Stimulated activated CD8-positive, alpha-beta memory T cell treated with anti-CD3 and anti-CD28 coated beads, Interleukin-4, amount 100 ng/mL, for 1 hour (primary cell): ENCODE measurements at places on chromosomes 2 and 18.

GRCh38 chr2:211331736-211332135, 775.3 kb downstream of the CPS1 start:
- DNase-seq = no peak

- no peak for DNase-seq
These were observed 52.5 kb downstream of the TMEM18 start for GRCh38 chr2:624551-625347.

DNA sequence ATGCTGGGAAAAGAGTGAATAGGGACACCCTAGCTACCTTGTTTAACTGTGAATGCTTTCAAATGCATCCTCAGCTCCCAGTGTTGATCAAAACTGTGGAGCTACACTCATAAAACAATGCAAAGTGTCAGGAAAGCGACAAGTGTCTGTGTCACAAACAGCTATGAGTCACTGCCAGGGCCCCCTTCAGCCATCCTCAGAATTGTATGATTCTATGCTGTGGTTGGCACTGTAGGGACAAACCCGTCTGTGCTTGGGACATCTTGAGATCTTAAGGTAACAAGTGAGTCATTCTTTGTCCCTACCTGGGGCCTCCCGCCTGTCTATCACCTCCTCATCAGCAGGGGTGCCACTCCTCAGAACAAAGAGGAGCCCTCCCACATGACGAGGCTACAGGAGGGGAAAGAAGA, 42.4 kb downstream of the KLF7 start:
- peak; percentile 17 for DNase-seq

GRCh38 chr18:78309307-78309706, 670.3 kb upstream of the SALL3 start:
- no peak for DNase-seq

GRCh38 chr2:188610827-188611226, 319.2 kb downstream of the GULP1 start:
- no peak for DNase-seq

DNA sequence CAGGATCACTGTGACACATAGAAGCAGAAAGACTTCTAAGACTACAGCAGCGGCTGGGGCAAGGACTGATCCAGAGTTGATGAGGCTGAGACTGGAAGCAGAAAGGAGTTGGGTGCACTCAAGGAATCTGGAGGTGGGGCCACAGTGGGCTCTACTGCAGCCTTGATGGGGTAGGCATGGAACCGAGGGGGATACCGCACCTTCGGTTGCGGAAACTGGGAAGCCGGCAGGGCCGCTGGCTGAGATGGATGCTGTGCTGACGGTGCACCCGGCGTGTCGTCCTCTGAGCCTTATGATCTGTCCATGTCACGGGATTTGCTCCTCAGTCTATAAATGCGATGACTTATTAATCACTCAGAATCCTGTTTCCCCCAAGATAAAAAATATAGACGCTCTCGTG, 473.5 kb upstream of the MYT1L start:
- DNase-seq = no peak

GRCh38 chr2:231887756-231888155, 38.4 kb downstream of the NPPC start:
- no peak for DNase-seq

GRCh38 chr18:2485983-2486382, 85.3 kb downstream of the METTL4 start:
- no peak for DNase-seq

- DNase-seq = no peak
These were observed 44.3 kb downstream of the MOB4 start for GRCh38 chr2:197560146-197560665.

DNA sequence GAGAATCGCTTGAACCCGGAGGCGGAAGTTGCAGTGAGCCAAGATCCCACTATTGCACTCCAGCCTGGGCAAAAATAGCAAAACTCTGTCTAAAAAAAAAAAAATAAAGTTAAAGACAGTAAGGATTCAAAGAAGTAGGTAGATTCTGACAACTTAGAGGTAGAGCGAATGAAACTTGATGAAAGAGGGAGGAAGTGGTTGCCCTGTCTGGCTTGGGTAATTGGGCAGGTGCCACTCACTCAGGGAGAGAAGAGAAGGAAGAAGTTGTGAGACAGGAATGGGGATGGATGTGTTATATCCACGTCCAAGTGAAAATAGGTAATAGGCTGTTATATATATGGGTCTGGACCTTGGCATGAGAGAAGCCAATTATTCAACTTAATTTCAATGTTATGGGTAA, 26.3 kb downstream of the NDC80 start:
- DNase-seq = no peak

GRCh38 chr2:226881287-226881686, 45.4 kb downstream of the RHBDD1 start:
- no peak for DNase-seq

DNA sequence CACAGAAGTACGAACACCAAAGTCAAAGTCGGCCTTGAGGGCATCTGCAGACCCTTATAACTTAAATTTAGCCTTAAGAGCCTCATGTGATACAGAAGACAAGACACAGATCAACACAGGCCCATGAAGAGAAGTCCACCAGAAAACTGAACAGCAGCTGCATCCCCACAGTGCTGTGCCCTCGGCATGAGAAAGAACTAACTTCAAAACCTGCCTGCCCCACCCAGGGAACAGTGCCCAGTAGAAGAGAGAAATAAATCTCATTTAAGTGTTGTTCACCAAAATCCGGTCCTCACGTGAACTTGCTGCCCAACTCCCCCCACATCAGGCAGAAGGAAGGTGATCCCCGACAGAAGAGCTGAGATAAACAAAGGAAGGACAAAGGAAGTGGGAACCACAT, 73.7 kb downstream of the PXDN start:
- DNase-seq = no peak

- DNase-seq = no peak
These were observed 60.0 kb downstream of the SLC16A14 start for GRCh38 chr2:230008708-230009066.

- no peak for DNase-seq
These were observed 138.2 kb downstream of the MBD2 start for GRCh38 chr18:54086046-54086802.

DNA sequence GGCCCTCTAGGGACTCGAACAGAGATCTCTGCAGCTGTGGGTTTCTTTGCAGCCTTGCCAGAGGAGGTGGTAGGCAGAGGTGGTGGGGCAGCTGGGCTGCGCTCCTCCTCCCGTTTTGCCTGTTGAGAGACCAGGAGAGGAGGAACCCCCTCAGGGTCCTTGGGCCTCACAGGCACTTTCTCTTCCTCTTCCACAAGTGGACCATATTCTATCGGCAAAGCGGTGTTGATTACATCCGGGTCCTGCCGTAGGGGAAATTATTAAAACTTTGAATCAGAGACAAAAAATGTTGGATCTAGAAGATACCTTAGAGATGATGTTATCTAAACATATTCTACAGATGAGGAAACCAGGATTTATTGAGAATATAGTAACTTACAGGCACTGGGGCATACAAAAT, 78.5 kb downstream of the CLIP4 start:
- DNase-seq = no peak

GRCh38 chr18:78813936-78814710, 165.5 kb upstream of the SALL3 start:
- no peak for DNase-seq

DNA sequence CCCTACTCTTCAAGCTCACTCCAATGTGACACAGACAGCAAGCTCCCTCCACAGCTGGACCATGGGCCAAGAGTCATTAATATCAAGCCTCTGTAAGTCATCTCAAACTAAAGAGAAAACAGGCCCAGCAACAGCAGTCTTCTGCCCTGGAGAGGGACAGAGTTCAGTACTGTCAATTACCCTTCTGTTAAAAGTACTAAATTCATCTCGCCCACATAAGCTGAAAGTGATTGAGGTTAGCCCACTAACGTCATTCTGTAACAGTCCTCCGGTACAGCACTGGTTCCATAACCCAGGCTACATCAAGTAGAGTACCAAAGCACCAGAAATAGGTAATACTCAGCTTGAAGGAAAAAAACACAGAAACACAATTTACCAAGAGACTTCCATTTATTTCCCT, 25.9 kb downstream of the THADA start:
- no peak for DNase-seq

DNA sequence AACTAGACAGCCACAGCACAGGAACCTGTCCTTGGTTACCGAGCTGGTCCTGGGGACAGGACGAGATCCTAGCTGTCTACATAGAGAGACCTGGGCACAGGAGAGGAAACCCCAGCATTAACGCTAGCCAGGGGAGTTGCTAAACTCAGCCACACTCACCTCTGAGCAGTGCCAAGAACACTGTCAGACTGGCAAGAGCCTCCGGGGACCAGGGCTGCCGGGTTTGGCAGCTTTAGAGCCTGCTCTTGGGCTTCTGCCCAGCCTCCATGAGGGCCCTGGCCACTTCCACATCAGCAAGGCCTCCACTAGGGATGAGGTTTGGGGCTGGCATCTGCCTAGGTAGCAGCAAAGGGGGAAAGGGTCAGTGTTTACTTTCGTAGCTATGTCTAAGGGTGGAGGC, 6.7 kb downstream of the TMBIM1 start:
- DNase-seq = no peak

GRCh38 chr18:75290737-75291358, 80.3 kb downstream of the TSHZ1 start:
- DNase-seq = no peak

GRCh38 chr2:207938886-207939285, 86.4 kb downstream of the PLEKHM3 start:
- no peak for DNase-seq

DNA sequence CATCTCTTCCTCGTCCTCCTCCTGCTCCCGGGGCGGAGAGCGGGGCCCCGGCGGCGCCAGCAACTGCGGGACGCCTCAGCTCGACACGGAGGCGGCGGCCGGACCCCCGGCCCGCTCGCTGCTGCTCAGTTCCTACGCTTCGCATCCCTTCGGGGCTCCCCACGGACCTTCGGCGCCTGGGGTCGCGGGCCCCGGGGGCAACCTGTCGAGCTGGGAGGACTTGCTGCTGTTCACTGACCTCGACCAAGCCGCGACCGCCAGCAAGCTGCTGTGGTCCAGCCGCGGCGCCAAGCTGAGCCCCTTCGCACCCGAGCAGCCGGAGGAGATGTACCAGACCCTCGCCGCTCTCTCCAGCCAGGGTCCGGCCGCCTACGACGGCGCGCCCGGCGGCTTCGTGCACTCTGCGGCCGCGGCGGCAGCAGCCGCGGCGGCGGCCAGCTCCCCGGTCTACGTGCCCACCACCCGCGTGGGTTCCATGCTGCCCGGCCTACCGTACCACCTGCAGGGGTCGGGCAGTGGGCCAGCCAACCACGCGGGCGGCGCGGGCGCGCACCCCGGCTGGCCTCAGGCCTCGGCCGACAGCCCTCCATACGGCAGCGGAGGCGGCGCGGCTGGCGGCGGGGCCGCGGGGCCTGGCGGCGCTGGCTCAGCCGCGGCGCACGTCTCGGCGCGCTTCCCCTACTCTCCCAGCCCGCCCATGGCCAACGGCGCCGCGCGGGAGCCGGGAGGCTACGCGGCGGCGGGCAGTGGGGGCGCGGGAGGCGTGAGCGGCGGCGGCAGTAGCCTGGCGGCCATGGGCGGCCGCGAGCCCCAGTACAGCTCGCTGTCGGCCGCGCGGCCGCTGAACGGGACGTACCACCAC, 2.1 kb downstream of the GATA6 start:
- no peak for DNase-seq
